ENCODE measurements at places on chromosomes 1 and 21. TPM values are rescaled to one million over a fixed set of nuclear protein-coding genes. Genes with fewer than 3 reads are reported as not detected.

MTARC2 gene
- 1.1 TPM for total RNA-seq

PLK3 gene
- total RNA-seq = 9.5 TPM

IGSF21 gene
- total RNA-seq = not detected

GPR61 gene
- not detected for total RNA-seq

PODN gene
- not detected for total RNA-seq

A3GALT2 gene
- not detected for total RNA-seq

GRCh38 chr1:236425031-236425663, 31.1 kb downstream of the EDARADD start:
- DNase-seq = no peak

DNA sequence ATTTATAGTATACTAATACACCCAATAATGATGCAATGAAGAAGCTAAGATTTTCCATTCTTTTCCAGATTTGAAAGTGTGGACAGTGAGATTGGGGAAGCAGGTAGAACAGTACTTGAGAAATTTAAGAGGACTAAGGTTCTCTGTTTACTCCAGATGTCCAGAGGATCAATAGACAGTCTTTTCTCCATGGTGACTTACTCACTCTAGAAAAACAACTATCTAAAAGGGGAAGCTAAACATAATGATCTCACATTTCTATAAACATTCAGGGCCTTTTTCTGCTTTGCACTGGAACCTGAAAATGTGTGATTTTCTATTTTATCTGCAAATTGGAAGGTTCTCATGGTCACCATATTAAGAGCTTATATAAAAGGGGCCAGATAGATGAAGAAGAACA, 93.9 kb upstream of the ZBTB18 start:
- no peak for DNase-seq

- DNase-seq = peak; percentile 27
Observed at GRCh38 chr1:222618001-222618879, at the start of gene MIA3. Gene MIA3, plus strand, starts transcription at chr1:222618097. Its CDS starts 14 bp downstream, at chr1:222618111.

DNA sequence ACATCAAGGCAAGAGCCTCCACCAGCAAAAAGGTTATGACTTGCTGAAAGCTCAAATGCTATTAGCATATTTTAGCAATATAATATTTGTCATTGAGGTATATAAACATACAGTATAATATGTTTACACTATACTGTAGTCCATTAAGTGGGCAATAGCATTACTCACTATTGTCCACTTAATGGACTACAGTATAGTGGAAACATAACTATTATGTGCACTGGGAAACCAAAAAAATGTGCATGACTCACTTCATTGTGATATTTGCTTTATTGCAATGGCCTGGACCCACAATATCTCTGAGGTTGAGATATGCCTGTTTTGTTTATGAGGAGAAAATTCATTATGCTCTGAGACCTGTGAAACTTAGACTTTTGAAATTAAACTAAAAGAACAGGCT, 300.0 kb downstream of the BARHL2 start:
- peak; percentile 56 for DNase-seq

GRCh38 chr21:45950740-45951515, 30.6 kb upstream of the COL6A1 start:
- DNase-seq = peak; percentile 70

GRCh38 chr1:103327054-103327719, 198.3 kb upstream of the RNPC3 start:
- no peak for DNase-seq

Data from M059J (cell line).